ENCODE measurements at places on chromosomes 7 and 10.

DNA sequence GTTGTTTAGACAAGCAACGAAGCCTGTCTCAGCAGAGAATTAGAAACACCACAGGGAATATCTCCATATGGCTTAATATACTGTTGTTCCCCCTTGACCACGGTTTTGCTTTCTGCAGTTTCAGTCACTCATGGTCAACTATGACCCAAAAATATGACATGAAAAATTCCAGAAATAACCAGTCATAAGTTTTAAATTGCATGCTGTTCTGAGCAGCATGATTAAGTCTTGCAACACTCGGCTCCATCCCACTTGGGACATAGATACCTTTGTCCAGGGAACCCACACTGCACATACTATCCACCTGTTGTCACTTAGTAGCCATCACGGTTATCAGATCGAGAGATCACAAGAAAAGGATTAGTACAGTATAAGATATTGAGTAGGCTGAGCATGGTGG lies 60.7 kb upstream of the FOXK1 start:
- DNase-seq: no peak

GRCh38 chr7:158318511-158318913 lies 269.1 kb downstream of the PTPRN2 start:
- no peak for DNase-seq

DNA sequence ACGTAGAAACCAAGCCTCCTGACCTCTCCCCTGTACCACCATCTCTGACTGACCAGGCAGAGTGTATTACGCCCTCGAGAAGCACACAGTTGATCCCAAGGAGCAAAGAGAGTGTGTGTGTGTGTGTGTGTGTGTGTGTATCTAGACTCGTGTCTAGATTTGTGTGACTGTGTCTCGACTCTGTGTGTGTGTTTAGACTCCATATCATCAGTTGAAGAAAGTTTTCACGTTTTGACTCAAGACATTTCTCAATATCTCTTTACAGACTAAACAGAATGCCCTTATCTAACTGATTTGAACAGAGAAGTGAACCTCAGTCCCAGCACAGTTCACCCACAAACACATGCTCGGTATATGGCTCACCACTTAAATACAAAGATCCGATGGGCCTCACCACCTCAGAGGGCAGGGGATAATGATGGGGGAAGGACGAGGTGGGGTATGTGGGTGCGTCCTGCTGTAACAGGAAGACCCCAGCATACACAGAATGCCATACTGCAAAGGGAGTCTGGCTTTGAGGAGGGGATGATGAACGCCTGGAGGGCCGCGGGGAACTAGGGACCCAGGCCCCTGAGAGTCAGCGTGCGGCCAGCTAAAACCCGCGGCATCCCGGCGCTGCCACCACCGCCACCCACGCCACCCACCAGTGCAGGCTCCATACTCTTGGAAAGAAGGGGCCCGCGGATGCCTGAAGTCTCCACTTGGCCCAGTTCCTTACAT lies 780 bp downstream of the ALDH18A1 start:
- DNase-seq: peak; percentile 35

- no peak for DNase-seq
Observed at GRCh38 chr10:103692952-103693811, 162.2 kb downstream of the SH3PXD2A start.

- DNase-seq: no peak
Observed at GRCh38 chr7:80393786-80394185, 118.1 kb downstream of the GNAT3 start.

GRCh38 chr7:148481971-148482626 lies 108.5 kb upstream of the C7orf33 start:
- no peak for DNase-seq

DNA sequence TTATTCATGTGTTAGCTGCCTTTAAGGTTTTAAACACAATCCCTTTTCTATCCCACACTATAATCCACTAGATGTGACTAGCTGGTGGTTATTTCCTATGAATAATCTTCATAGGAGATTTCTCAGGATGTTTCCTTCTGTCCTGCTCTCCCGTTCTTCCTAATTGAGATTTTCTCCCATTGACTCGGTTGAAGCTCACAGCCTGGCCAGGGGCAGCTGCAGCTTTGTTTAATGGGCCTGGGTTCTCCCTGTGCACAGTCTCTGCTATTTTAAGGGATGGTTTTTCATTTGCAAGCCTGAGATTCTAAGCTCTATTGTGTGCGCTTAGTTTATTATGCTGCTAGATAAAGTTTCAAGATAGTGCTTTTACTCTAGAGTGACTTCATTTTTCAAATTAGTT lies 283.4 kb upstream of the AOAH start:
- no peak for DNase-seq
